ENCODE measurements at places on chromosomes 4 and X.

DNA sequence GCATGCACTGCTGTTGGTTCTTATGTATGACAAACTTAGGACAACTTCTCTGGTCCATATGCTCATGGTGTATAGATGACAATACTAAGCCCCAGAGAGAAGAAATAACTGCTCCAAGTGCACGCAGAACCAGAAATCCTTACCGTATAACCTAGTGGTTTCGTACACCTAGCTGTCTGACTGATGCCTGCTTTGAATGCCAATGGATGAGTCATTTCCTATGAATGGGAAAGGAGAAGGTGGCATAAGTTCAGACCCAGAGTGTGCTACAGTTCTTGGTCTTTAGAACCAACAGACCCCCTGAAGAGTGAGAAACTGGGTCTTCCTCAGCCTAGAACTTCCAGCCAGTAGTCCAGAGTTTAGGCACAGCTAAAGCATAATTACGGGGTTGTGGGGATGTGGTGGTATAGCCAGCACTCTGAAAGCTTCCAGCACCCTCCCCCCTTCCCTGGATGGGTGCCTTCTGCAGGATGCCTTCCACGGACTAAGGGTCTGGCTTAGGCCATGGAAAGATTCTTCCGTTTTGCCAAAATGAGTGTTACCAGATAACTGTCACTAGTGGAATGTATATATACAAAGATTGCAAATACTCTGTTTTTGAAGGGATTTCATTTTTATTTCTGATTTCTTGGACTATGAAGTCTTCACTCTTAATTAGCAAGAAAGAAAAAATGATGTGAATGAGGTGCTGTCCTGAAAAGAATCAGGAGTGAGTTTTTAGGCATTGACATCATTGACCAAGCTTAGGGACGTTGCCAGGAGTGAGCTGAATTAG lies 84.6 kb upstream of the PACRGL start:
- DNase-seq, result no peak

DNA sequence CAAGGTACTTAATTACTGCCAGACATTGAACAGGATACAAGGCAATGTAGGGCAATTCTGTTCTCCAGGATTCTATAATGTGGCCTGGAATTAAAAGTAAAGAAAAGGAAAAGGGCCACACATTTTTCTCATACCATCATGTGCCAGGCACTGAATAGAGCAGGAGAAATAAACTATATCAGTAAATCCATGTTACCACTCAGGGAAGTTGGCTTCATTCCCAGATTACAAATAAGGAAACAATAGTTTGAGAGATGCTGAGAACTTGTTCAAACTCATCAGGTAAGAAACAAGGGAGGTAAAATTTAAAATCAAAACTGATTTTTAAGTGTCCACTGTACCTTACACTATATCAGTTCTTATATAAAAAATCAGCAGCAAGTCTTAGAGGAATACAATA lies 645.0 kb upstream of the ATOH1 start:
- no peak for DNase-seq

- no peak for DNase-seq
Observed at GRCh38 chrX:47177079-47177478, 16.6 kb upstream of the UBA1 start.

GRCh38 chr4:37740546-37740945 lies 54.4 kb upstream of the RELL1 start:
- DNase-seq, result no peak

GRCh38 chr4:176549161-176549865 lies 229.5 kb downstream of the SPCS3 start:
- DNase-seq, result no peak

GRCh38 chr4:151263455-151263854 lies 13.5 kb upstream of the PRSS48 start:
- DNase-seq, result no peak

- no peak for DNase-seq
Observed at GRCh38 chr4:95603393-95603792, 54.6 kb upstream of the UNC5C start.

DNA sequence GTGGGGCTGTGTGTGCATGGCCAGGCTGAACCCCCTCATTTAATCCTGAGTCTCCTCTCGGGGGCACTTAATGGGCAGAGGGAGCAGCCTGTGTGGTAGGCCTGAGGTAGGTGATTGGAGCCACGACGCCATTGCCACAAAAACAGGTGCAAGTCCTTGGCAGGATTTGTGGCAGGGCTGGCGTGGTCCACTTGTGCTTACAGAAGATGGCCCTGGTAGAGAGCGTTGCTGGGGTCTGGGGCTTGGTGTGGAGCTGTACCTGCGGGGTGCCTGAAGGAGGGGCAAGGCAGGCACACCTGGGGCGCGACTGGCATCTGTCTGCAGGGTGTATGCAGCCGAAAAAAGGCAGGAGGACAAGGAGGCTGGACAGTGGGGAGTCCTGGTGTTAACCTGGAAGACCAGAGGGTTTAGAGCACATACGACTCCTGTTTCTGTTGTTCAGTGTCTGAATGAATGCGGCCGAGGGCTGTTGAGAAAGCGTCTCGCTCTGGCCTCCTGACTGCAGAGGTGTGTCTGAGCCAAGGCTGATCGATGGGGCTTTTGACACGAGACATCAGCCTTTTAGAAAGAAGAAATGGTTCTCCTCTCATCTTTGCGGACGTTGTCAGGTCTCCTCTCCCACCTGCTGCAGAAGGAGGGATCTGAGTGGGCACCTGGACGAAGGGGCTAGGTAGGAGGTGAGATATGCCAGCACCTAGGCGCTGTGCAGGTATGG lies 52.0 kb downstream of the TBC1D14 start:
- DNase-seq, result no peak

DNA sequence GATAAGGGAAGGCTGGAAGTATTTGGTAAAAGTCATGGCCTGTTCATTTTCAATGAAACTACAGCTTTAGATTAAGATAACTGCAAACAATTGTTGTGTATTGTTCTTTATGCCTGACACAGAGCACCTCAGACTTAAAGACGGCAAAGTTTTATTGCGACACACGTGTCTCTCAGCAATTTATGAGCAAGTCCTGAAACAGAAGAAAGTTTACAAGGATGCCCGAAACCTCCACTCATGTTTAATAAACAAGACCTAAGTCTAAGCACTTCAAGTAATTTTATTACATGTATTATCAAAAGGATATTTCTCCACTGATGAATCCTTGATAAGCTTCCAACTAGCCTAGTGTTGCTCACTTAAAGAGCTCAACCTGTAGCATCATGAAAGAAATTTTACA lies 51.0 kb downstream of the DHX15 start:
- no peak for DNase-seq

GRCh38 chr4:115688961-115689360 lies 575.5 kb upstream of the NDST4 start:
- no peak for DNase-seq

GRCh38 chr4:169115897-169116254 lies 105.8 kb upstream of the CBR4 start:
- DNase-seq, result no peak

DNA sequence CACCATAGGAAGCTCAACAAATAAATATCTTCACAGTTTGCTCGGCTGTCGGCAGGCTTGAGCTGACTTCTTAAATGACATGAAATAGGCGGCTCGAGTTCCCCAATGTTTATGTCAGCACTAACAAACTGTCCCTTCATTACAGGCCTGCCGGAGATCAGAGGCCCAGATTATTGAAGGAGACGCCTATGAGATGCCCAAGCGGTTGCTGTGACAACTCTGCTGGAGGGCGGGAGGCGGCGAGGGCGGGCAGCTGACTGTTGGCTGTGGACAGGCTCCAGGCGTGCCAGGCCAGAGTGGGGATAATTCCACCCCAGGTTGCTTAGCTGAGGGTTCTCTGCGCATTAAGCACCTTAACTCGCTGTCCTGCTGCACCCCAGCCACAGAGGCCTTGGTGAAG lies 39.2 kb upstream of the MSX1 start:
- DNase-seq, result no peak

DNA sequence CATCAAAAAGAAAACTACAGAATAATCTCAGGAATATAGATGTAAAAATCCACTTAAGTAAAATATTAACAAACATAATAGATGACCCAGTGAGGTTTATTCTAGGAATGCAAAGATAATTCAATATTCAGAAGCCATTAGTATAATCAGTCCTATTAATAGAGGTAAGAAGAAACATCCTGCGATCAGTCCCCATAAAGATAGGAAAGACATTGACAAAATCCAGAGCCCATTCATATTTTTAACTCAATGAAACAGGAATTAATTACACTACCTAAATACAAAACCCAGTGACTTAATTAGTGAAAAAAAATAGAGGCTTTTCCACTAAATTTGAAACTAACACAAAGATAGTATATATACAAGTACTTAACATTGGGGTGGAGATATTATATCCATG lies 321.4 kb upstream of the INTU start:
- DNase-seq, result no peak

DNA sequence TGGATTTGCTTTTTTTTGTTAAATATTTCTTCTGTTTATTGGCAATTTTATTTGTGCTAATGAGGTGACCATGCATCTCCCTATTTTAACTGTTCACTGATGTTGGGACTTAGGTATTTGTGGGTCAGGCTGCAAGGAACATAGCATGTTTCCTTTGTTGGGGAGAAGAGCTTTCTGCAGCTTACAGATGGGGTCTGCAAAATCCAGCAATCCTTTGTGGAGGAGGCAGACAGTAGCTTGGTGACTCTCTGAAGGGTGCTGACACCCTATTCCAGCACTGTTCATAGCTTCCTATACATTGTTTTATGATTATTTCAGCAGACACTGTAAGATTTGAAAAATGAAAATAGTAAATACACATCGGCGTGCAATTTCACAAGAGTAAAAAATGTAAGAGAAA lies 491.7 kb downstream of the RAPGEF2 start:
- no peak for DNase-seq

DNA sequence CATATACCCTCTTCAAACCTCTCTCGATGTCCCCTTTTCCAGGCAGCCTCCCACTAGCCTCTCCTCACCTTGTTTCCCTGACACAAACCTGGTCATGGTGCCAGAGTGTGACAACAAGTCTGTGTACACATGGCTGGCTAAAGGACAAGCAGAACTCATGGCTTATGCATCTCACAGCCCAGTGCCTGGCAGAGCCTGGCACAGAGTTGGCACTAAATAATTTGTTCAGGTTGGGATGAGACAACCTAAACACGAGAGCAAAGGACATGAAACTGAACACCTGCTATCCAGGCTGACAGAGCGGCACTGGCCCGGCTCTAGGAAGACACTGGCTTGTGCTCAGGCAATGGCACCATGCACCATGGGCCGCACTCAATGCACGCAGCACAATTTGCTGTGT lies 48.2 kb upstream of the FGFBP2 start:
- no peak for DNase-seq

DNA sequence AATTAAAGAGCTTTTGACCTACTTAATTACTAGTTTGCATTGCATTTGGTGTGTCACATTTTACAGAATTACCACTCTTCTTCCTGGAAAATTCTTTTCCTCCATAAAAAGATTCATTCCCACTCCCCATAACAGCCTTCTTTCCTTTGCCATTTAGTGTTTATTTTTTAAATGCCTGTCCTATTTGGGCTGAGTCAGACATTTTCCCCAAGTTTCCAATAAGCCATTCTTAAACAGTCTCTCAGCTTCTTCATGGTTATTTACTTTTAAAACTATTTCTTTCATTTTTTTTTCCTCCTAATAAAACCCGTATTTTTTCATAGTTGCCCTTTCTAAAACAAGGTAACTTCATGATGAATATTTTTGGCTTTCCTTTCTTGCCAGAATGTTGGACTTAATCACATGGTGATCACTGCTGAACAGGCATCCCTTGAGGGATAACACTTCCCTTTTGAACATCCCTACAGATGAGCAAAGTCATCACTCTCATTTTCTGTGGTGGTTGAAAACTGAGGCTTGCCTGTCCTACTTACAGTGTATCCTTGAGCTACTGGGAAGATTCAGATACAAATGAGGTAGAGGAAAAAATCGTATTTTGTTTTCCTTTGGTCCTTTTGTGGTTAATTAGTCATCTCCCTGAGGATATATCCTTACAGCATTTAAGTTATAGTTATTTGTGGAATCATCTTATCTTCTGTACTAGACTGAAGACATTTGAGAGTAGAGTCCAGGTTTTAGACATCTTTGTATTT lies 520.5 kb upstream of the NR3C2 start:
- no peak for DNase-seq

DNA sequence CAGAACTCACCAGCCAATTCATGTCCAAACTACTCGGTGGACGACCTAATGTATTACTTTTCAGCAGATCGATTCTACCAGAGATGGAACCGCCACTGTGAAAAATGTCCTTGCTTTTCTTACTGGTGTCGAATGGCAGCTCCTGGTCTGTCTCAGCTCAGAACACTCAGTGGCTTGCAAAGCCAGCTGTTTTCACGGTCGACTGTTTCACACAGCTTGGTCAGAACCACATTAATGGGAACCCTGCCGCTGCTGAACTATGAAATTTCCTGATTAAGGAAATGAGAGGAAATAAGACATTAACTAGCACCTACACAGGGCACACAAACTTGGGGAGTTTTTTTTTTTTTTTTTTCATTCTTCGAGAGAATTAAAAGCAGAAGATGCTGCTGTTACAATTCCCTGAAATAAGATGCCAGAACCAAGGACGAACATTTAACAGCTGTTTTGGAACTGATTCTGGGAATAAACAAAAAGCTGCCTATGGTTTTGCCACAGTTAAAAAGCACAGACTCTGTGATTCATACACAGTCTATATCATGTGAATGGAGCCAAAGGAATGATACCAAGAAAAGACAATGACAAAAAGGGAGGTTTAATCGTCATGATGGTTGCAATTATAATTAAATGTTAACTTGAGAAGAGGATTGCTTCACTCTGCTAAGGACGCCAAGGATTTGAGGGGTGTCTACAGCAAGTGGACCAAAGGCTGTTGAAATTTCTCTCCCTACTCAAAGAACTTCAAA lies 31.3 kb downstream of the SUPT20HL2 start:
- no peak for DNase-seq

- DNase-seq, result no peak
Observed at GRCh38 chr4:34861666-34862065, 1382.6 kb downstream of the ARAP2 start.

DNA sequence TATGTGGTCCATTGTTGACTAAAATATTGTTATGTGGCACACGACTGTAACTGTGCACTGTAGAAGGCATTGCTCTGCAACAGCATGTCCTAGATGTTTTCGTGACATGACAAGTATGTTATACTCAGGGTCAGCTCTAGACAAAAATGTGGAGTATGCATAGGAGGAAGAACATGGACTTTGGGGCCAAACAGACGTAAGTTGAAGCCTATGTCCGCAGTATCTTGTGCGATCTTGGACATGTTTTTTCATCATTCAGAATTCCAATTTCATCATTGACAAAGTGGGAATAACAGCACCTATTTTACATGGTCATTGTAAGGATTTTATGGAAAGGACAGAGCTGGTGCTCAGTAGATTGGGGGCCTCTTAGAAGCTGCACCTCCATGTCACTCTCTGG lies 27.7 kb upstream of the PROM1 start:
- no peak for DNase-seq
